ENCODE measurements at places on chromosomes 4 and X.

- DNase-seq = no peak
Measured at GRCh38 chr4:133186210-133186609, 37.1 kb downstream of the PCDH10 start.

DNA sequence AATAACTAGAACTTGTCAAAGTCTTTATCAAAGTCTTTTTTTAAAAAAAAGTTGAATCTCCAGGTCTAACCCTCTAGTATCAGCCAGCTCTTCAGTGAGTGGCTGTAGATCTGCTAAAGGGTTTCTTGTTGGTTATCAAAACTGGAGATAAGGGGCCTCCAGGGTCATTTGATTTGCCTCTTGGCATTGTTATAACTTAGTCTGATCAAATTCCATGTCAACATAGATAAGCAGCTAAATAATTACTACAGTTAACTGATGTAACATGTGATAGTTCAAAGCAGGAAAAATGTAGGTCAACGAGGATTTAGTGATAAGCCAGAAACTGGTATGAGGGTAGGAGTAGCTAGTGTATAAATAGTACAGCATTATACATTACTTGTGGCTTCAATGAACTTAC is 465.1 kb downstream of the PDHA2 start:
- DNase-seq = no peak

- no peak for DNase-seq
Measured at GRCh38 chr4:156945532-156945931, 26.1 kb downstream of the PDGFC start.

GRCh38 chrX:11585174-11585573 is 80.5 kb downstream of the ARHGAP6 start:
- DNase-seq = no peak

GRCh38 chr4:108109111-108109510 is 59.6 kb downstream of the LEF1 start:
- no peak for DNase-seq
